ENCODE measurements at places on chromosomes 3 and 15. TPM values are rescaled to one million over a fixed set of nuclear protein-coding genes. Genes with fewer than 3 reads are reported as not detected.

DNA sequence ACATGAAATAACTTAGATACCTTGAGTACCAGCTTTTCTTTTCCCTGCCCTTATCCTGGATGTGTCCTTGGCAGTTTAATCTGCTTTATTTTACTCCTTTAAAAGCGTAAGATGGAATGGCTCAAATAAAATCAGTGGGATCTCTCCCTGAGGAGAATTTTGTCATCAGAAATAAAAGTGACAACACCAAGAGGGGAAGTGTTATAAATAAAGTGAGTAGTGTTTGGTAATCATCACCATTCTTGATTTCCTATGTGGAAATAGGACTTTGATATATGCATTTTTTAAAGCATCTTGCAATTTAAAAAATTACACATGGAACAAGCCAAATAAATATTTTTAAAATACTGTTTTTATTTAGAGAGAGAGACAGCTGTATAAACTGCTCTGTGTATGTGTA lies 76.5 kb downstream of the MBNL1 start:
- no peak for DNase-seq

The ATP1B3 gene
- 269 TPM for total RNA-seq

- no peak for DNase-seq
Measured at GRCh38 chr3:142077859-142078500, 71.4 kb downstream of the TFDP2 start.

The REC114 gene
- not detected for total RNA-seq

The PLEKHO2 gene
- total RNA-seq = 2.9 TPM

DNA sequence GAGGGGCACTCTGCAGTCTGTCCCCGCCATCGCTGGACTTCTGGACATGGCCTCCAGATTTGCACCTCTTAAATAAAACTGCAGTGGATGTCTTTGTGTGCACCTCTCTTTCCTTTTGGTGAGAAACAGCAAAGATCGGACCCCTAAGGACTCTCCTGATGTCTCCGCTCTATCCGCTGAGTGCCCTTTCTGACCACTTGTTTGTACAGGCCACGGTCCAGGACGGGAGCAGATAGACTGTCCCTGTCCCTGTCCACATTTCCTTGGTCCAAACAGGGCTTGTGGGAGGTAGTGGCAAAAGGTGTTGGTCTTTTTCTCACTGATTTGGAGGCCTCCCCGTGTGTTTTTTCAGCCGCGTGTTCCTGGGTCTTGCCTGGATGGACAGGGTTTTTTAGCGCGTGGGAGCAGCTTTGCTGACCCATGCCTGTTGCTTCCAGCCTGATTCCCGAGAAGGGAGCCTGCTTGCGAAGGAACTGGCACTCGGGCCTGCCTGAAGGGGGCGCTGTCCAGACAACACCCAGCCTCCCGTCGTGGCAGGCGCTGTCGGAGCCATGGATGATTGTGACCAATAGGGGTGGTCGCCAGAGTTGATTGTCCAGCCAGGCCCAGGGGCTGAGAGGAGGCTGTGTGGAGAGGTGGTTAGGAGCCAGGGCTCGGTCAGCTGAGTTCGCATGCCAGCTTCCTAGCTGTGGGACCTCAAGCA lies 13.2 kb upstream of the STAB1 start:
- no peak for DNase-seq

The GATM gene
- 0.25 TPM for total RNA-seq

GRCh38 chr3:69197922-69198530 lies 75.6 kb upstream of the LMOD3 start:
- DNase-seq = no peak

DNA sequence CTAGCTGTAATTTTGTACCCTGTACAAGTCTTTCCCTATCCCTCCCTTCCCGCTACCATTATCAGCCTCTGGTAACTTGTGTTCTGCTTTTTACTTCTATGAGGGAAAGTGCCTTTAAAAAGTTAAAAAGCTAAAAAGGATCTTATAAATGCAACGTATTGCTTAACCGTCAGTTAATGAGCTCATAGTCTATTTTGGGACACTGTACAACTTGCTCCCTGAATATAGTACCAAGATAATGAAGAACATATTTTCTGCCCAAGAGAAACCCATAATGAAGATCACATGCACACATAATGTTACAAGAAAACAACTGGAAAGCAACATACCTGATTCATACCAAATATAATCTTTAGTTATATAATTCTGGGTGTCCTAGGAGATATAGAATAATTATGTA lies 22.6 kb downstream of the ZIC1 start:
- DNase-seq = no peak

DNA sequence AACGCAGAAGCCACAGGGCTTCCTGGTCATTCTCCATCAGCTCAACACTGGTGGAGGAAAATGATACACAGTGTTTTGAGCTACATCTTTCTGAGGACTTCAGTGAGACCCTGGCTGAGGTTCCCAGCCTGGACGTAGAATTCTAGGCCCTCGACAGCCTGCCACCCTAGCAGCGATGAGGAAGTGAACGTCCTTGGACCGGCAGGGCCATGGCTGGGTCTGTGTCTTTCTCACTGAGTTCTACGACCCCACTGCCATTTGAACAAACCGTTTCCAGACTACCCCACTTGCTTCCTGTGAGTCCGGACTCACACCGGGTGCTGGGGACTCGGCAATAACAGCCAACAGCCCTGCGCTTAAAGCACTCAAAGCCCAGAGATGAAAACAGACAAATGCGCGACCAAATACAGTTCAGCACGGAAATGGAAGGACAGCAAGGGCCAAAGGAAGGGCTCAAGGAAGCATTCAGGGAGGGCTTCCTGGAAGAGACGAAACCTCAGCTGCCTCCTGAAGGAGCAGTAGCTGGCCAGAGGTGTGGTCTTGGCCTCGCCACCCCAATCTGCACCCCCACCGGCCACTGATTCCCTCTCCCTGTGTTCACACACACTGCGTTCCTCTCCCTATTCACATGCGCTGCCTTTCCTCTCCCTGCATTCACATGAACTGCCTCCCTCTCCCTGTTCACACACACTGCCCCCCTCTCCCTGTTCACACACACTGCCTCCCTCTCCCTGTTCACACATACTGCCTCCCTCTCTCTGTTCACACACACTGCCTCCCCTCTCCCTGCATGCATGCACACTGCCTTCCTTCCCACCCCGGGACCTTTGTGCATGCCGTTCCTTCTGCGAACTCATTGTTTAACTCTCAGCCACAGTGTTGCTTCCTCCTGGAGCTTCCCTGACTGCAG lies 136.3 kb upstream of the PRR20G start:
- DNase-seq = no peak

DNA sequence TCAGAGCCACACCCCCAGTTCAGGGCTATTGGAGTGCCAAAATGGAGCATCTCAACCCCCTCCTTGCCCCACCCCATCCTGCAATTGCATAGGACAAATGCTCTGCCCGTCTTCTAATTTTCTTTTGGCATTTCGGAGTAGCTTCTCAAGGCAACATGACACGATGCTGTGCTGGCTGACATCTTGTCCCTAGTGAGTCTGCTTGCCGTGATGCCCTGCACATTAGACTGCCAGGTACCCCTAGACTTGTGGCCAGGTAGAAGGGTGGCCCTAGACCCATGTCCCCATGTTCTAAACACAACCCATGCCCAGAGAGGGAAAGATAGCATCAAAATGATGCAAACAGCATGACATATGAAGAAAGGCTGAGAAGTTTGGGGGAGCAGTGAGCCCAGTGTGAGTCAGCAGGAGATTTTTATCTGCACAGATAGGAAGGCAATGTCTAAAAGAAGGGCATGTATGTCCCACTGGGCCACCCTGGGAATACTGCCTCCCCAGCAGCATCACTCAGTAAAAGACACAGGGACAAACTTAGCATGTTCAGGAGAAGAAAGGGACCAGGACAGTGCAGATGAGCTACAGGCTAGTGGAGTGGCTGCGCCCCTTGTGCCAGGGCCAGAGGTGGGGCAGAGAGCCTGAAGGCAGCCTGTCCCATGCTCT lies 36.8 kb downstream of the CA12 start:
- no peak for DNase-seq

All from NCI-H460 (cell line).